ENCODE measurements at places on chromosomes 4 and X.

DNA sequence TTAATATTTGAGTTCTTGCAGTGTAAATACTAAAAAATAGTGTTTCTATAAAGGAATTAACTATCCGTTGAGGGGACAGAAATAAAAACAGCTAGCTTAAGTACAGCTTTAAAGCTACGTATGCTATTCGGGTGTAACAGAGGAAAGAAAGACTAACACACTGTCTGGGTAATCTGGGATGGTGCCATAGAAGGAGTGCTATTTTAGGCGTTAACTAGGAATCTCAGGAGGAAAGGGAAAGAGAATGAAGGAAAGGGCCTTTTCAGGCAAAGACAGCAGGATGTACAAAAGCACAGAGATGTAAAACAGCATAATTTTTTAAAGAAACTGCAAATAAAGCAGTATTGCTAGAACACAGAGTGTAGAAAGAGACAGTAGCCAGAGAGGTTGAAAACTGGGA lies 161.8 kb downstream of the RAP1GDS1 start:
- no peak for DNase-seq

DNA sequence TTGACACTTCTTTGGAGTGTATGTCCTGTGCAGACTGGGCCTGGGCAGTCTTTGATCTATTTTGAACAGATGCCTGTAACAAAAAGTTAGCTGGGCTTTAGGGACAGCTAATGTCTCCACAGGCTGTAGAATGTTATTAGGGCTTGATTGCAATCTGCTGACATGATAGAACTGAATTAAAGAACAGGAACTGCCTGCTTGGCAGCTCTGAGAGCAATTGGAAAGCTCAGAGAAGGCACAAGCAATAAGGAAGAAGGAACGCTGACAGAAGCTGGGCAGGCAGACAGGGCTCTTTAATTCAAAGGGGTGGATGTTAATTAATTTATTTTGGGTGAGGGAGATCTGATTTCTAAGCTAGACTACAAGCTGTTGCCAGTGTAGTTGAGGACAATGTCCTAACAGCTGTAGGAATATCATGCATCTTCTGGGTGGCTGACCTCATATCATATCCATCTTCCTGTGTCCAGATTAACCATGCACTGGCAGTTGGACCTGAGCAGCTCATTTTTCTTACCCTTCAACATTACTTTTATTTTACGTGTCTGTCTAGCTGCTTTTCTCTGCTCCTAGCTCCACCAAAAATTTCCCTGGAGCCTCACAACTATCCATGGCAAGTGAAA lies 20.7 kb upstream of the GRXCR1 start:
- no peak for DNase-seq

DNA sequence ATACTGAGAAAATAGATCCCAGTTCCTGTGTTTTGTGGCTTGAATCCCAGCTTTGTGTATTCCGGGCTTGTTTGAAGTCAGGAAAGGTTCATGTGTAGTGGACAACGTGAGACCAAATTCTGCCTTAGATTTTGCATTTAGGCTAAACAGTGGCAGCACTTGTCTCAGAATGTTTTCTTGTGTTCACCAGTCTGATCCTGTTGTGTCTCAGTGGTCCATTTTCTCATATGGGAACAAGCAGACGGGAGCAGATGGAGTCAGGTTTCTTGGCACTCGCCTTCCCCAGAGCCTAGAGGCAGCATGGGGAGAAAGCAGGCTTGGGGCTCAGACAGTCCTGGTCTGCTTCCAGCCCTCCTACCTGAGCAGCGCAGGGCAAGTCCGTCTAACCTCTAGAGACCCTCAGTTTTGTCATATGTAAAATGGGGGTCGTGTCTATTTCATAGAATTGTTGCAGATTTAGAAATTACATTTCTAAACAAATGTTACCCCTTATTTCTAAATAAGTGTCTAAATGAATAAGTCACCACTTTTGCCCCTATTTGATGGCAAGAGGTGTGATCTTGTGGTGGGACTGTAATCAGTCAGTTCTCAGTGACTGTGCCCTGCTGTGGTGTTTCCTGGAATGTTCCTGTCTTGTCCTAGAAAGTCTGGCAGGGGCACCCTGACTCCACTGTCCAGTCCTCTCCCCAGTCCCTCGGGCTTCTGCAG lies 28.3 kb upstream of the MSANTD1 start:
- no peak for DNase-seq

DNA sequence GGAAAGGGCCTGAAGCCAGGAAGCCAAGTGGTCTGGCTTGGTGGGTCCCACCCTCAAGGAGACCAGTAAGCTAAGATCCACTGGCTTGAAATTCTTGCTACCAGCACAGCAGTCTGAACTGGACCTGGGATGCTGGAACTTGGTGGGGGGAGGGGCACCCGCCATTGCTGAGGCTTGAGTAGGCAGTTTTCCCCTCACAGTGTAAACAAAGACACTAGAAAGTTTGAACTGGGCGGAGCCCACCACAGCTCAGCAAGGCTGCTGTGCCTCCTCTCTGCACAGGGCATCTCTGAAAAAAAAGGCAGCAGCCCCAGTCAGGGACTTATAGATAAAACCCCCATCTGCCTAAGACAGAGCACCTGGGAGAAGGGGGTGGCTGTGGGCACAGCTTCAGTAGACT lies 63.1 kb downstream of the AFM start:
- DNase-seq: no peak

- peak; percentile 63 for DNase-seq
These were observed 3.1 kb downstream of the CXXC4 start for GRCh38 chr4:104491481-104492182.

DNA sequence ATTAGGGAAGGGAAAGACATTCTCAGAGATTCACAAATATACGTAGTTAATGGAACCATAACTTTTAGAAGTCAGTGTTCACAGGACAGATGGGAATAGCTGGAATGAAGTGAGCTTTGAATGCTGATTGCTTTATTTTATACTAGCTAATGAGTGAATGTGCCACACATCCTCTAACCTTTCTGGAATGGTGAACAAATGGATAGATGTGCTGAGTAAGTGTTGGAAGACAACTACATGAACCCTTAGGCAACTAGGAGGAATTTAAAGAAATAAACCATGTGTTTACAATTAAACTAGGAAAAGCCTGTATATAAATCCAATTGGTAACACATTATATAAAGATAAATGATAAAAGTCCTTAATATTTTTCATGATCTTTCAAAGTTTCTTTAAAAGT lies 91.6 kb upstream of the LIMCH1 start:
- no peak for DNase-seq

DNA sequence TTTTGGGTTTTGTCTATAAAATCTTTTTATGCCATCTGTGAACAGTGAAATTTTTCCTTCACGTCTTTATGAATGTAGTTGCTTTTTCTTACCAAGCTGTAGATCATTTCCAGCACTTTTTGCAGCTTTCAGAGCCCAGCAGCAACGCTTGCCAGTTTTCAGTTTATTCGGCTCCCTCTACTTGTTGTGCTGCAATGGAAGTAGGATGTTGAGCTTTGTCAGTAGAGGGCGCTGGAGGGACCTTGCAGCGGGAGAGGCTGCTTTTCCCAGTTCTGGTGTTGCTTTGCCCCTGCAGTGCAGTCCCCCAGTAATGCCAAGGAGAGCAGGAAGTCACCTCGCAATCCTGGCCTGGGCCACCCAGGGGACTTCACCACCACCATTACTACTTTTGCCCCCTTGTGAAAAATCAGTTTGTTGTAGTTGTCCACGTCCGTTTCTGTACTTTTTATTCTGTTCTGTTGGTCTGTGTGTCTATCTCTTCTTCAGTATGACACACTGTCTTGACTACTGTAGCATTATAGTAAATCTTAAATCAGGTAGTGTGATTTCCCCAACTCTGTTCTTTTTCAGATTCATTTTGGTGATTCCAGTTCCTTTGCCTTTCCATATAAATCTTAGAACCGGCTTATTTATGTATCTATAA lies 21.8 kb downstream of the CMC4 start:
- peak; percentile 22 for DNase-seq

GRCh38 chrX:7090641-7091040 lies 56.9 kb upstream of the STS start:
- no peak for DNase-seq

DNA sequence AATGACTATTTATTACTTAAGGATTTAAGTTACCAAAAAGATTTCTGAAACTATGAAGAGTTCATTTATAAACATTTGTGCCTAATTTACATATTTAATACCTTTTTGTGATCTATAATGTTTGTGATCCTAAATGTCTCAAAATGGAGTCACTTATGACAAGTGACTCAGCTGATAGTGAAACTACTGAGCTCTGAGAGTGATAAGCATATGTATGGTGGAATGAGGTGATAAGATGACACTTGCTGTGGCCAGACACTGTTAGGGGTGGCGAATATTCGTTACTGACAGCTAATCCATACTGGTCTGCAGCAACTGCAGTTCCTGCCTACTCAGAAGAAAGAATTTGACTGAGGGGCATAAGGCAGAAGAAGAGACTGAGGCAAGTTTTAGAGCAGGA lies 5.5 kb upstream of the NXF3 start:
- no peak for DNase-seq

- DNase-seq: no peak
These were observed 45.8 kb upstream of the ARSJ start for GRCh38 chr4:114025176-114025777.

DNA sequence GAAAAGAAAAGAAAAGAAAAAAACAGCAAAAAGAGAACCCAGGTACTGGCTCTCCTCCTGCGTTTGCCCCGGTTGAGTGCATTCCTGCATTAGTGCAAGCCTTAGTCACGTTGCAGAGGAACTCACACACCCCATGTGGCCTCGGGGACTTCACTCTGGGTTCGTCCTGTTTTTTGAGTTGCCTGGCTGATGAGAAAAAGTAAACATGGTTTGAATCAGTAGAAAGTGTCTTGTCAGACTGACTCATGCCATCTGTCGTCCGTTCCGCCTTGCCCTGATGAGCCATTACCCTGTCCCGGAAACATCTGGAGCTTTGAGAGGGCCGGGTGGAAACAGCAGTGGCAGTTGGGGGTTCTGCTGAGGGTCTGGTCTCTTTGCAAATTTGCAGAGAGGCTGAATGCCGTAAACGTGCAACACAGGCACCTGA lies 16.3 kb downstream of the CD99 start:
- peak; percentile 39 for DNase-seq

DNA sequence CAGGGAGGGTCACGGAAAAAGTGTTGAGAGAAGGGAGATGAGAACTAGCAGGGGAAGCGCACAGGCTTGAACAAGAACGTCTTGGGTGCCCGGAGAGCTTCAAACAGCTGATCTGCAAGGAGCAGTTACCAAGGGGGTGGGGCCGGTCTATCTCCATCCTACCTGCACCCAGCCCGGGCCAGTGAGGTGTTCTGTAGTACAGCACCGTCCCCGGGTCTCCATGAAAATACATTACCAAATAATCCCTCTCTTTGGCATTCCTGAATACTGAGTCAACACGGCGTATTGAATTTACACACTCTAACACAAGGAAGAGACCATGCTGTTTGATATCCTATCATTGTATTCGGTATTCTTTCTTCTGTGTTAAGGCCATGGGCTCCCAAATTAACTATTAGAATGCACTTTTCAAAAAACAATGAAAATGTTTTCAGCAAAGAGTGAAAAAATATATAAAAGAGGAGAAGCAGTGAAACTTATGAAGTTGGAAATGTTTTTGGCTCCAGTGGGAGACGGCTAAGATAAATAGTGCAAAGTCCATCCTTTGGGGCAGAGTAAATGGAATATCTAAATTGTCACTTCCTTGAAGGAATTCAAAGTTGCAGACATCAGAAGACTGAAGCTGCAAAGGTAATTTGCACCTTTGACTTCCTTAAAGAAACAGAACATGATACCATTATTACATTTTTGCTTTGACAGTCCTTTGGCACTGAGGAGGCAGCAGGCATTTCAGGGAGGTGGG lies 90.3 kb downstream of the DHRSX start:
- DNase-seq: no peak

- no peak for DNase-seq
These were observed 40.4 kb downstream of the GAK start for GRCh38 chr4:891747-892146.

GRCh38 chrX:53155512-53156206 lies 61.7 kb downstream of the KANTR start:
- DNase-seq: no peak

- DNase-seq: no peak
These were observed 10.6 kb upstream of the CCNG2 start for GRCh38 chr4:77146186-77147078.

DNA sequence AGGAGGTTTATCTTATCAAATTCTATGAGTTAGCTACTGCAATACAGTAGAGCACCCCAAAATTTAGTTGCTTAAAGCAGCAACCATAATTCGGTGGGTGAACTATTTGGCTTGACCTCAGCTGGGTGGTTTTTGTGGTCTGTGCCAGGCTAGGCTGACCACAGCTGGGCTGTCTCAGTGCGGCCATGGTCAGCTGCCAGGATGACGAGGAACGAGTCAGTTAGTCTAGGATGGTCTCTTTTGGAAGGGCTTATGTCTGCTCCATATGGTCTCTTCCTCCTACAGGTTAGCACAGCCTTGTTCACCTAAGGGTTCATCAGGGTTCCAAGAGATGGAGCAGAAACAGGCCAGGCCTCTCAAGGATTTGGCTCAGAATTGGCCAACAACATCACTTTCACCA lies 210.4 kb downstream of the PALLD start:
- DNase-seq: no peak

DNA sequence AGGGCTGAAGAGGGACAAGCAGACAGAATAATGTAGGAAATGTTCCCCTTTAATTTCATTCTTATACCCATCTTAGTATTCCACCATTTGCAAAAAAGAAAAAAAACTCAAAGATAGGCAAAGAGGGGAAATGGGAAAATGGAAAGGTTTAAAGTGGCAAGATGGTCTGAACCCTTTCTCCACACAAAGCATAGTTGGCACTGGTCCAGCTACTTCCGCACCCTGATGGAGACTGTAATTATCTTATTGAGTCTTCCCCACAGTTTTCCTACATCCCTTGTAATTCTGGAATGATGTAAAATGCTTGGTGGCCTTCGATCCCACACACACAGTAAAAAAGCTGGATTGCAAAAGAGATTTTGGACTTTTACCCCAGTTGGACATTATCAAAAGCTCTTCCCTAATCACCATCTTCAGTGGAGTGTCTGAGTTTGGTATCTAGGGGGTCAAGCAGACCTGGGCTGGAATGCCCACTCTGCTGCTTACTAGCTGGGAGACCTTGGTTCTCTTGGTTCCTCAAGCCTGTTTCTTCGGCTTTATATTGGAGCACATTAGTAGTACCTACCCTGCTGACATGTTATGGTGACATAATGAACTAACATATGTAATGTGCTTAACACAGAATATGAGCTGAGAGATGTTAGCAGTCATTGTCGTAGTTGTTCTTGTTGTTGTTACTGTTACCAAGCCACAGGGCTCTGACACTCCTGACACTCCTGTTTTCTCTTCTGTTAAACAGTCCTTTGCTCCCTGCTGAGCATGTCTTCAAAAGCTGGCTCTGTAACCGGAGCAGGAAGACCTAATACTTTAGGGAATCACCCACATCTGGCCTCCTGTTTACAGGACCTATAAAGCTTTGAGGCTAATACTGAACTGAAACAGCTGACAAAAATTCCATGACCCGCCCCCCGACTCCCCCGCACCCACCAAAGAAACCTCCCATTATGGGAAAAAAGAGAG lies 4.7 kb downstream of the SRPX2 start:
- DNase-seq: no peak

GRCh38 chr4:35538807-35539206 lies 705.5 kb downstream of the ARAP2 start:
- DNase-seq: no peak

GRCh38 chr4:52545099-52546069 lies 113.7 kb downstream of the USP46 start:
- peak; percentile 15 for DNase-seq
